Activated naive CD4-positive, alpha-beta T cell treated with anti-CD3 and anti-CD28 coated beads, Interleukin-2, amount 10 ng/mL, durations not matched to agents 5 hours and 36 hours (primary cell): ENCODE measurements at places on chromosomes 13 and 19. TPM values are rescaled to one million over a fixed set of nuclear protein-coding genes. Genes with fewer than 3 reads are reported as not detected.

Gene KIRREL2
- 0.63 TPM for total RNA-seq

Gene ATXN8OS
- total RNA-seq = not detected

Gene F10
- not detected for total RNA-seq

Gene ZNF136
- total RNA-seq = 15.4 TPM

Gene GAPDHS
- not detected for total RNA-seq
